Stimulated activated CD4-positive, alpha-beta T cell treated with anti-CD3 and anti-CD28 coated beads, Interleukin-2, amount 100 ng/mL, for 4 hours (primary cell): ENCODE measurements at places on chromosomes 16 and 17.

- no peak for DNase-seq
These were observed 7.3 kb downstream of the MILR1 start for GRCh38 chr17:64455993-64456885.

GRCh38 chr17:7141824-7142223, 27.2 kb upstream of the ASGR2 start:
- no peak for DNase-seq

GRCh38 chr17:42819939-42820535, 4.0 kb downstream of the BECN1 start:
- peak; percentile 42 for DNase-seq

GRCh38 chr16:24838554-24839266, 7.1 kb upstream of the SLC5A11 start:
- no peak for DNase-seq

GRCh38 chr17:20032636-20033035, 23.5 kb downstream of the SPECC1 start:
- no peak for DNase-seq

DNA sequence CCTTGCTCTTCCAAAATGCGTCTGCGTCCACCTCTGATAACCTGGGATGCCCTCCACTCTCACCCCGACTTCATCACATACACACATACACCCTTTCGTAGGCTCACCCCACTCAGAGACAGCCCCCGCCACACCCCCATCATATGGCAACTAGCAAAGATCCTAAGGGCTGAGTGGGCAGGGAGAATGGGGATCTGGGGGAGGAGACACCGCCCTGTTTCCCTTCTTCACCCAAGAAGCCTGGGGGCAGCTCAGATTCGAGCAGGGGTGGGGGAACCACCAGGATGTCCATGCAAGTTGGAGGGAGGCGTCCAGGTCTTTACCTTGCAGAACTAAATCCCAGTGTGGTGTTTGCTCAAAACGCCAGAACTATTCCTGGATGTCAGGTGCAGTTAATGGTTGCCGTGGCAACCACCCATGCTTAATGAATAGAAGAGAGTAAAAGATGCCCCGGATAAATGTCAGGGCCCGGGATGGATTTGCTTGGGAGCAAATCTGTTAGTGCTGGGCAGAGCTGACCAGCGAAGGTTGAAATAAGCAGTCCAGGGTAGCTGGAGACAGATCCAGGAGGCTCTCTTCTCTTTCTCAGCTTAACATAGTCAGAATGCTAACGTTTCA, 72.8 kb downstream of the CACNG3 start:
- no peak for DNase-seq

- no peak for DNase-seq
These were observed 195.3 kb downstream of the ZNF423 start for GRCh38 chr16:49660626-49661025.

GRCh38 chr17:2468270-2468669, 43.4 kb downstream of the METTL16 start:
- DNase-seq = no peak

GRCh38 chr17:34841467-34841866, 119.8 kb downstream of the CCT6B start:
- DNase-seq = no peak

DNA sequence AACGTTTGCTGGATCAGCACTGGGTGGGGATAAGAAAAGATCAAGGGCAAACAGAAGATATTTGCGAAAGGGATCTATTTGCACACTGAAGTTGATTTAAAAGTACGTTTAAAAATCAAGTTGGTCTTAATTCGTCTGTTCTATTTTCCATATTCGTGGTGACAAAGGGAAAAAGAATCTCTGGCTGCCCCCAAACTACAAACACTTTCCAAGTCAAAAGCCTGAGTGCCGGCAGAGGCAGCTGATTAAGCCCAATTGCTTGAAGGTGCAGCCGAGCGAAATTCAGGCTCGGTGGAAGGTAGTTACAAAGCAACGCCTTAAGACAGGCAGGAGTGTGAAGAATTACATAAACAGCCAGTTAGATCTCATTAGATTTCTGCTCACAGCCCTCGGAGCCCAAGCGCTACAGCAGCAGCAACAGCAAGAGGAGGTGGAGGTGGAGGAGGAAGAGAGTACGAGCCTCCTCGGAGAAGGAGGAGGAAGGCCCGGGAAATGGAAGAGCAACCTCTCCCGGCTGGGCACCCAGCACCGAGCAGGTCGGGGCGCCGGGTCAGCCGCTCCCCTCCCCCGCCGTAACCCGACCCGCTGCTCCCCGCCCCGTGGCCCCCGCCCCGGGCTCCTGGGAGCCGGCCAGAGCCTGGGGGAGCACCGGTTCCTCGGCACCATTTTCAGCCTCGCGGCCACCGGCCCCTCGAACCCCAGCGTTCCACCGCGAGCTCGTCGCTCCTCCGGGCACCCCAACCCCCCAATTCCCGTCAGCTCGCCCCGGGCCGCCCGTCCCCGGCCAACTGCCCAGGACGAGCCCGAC, 890 bp downstream of the TOB1 start:
- DNase-seq = peak; percentile 25

- DNase-seq = no peak
These were observed 175.2 kb downstream of the KCNJ2 start for GRCh38 chr17:70344386-70345060.

GRCh38 chr17:71192848-71193247, 928.0 kb upstream of the SOX9 start:
- no peak for DNase-seq

- DNase-seq = no peak
These were observed 13.6 kb downstream of the SMPD3 start for GRCh38 chr16:68434624-68435210.

GRCh38 chr16:77971306-77972061, 50.9 kb upstream of the CLEC3A start:
- peak; percentile 49 for DNase-seq

DNA sequence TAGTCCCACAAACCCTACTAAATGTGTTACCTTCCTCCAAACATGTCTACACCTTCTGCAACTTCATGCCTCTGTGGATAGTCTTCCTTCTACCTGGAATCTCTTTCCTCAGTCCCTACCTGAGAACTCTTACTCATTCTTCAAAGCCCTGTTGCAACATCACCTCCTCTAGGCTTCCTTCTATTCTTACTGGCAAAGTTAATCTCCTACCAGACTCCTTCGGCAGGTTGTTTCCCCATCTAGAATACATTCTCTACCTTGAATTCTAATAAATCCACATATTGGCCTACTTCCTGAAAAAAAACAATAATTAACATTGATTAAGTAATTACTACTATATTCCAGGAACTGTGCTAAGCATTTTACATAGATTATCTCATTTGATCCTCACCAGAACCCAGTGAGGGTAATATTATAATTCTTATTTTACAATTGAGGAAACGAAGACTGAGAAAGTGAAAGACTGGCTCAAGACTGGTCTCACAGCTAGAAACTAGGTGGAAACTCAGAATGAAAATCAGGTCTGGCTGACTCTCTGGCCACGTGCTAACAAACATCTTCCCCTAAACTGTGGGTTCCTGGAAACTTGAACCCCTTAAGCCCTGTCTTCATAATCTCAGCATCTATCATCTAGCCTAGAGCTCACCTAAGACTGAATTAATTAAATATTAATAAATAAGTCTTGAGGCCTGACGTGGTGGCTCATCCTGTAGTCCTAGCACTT, 4.6 kb upstream of the STAT3 start:
- no peak for DNase-seq

DNA sequence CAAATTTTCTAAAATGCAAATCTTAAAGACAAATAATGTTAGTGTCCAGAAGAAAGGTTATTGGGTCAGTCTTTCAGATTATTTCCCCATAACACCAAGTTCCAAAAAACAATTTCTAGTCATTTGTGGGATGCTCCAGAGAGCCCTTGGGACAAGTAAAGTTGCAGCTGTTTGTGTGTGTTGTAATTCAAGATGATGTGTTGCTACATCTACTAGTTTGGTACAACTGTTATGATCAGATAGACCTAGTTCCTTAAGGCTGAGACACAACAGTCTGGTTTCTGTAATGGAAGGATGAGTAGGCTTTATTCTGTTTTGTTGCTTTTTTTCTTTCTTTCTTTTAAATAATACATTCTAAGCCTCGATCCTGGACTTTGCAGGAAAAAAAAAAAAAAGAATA, 41.9 kb downstream of the PIGL start:
- DNase-seq = no peak

- no peak for DNase-seq
These were observed 24.5 kb downstream of the GPR142 start for GRCh38 chr17:74391771-74392170.

GRCh38 chr17:51499897-51500296, 239.6 kb downstream of the UTP18 start:
- no peak for DNase-seq

DNA sequence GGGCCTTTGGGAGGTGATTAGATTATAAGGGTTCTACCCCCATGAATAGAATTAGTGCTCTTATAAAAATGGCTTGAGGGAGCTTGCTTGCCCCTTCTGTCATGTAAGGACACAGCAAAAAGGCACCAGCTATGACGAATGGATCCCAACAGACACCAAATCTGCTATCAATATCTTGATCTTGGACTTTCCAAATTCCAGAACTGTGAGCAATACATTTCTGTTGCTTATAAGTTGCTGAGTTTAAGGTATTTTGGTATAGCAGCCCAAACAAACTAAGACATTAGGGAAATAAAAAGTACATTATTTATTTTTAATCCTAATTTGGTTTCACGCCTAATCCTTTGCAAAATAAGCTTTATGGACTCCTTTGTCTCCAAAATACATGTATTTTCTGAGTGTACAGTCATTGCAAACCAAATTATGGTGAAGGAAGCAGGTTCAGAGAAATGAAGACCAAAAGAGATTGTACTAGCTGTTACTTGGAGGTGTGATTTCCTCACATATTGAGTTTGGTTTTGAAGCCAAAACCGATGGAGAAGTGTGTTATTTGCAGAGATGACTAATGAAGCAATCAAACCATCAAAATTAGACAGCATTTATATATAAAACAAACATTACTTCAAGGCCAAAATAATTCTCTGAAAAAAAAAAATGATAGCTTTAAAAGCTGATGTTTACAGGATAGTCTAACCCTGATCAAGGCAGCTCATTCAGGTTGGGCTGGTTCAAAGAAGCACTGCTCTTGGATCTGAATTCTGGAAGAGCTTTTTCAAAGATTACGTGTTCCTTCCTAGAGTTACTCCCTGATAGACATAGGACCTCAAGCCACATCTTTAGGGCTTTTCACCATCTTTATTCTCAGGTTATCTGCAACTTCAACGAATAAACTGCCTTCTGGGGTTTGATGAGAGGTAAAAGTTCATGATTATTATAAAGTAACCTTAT, 71.6 kb downstream of the MYO1D start:
- DNase-seq = no peak

GRCh38 chr17:47810200-47810821, 11.3 kb downstream of the OSBPL7 start:
- DNase-seq = no peak

- DNase-seq = no peak
These were observed 27.6 kb downstream of the ITGB3 start for GRCh38 chr17:47281216-47281615.

DNA sequence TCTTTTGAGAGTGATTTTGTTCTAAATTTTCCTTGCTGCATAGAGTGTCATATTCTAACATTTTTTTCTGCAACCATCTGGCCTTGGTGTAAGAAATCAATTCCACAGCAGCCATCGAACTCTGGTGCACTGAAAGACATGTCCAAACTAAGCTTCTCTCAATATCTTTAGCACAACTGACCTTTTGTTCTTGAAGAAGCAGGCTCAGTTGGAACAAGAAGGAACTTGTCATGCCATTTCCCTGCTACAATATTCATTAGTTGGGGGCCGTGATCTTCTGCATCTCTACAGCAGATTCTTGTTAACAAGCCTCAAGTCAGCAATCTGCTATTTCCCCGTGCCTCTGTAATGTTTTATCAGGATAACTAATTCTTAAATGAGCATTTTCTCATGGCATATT, 1305.6 kb downstream of the CDH11 start:
- DNase-seq = no peak

GRCh38 chr16:9330095-9330494, 238.7 kb downstream of the HAPSTR1 start:
- DNase-seq = no peak

DNA sequence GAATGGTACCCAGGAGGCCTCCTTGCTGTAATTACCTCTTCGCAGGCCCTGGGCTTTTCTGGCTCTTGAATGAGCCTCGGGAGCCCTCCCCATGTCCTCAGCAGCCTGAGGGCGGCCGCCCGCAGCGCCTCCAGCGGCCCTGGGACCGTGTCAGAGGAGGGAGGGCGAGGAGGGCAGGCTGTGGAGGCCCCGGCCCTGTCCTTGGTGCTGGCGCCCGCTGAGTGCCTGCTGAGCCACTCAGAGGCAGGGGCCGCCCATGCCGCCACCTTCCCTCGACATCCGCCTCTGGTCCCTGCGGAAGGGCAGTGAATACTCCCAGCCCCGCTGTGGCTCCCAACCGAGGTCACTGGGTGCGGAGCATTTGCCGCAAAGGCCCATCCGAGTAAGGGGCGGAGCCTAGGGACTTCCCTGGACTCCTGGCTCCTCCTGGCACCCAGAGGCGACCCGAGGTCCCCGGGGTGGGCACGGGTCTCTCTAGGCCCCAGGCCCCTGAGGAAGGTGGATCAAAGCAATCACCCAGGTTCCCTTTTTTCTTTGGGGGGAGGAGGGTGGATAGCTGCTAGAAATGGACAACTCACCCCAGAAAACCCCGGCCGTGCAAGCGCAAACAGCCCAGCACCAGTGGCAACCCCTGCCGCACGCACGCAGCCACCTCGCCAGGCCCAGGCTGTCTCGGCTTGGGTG, 2.8 kb downstream of the RBFOX3 start:
- no peak for DNase-seq

GRCh38 chr16:19907161-19907992, 22.7 kb upstream of the GPRC5B start:
- peak; percentile 37 for DNase-seq

- no peak for DNase-seq
These were observed 60.3 kb downstream of the GRIN2A start for GRCh38 chr16:10121897-10122425.

- no peak for DNase-seq
These were observed 284.6 kb upstream of the ELAC2 start for GRCh38 chr17:13302419-13302818.
